Cerebellar nuclear complex (tissue), 1 donor: ENCODE measurements at places on chromosomes 1 and 21.

DNA sequence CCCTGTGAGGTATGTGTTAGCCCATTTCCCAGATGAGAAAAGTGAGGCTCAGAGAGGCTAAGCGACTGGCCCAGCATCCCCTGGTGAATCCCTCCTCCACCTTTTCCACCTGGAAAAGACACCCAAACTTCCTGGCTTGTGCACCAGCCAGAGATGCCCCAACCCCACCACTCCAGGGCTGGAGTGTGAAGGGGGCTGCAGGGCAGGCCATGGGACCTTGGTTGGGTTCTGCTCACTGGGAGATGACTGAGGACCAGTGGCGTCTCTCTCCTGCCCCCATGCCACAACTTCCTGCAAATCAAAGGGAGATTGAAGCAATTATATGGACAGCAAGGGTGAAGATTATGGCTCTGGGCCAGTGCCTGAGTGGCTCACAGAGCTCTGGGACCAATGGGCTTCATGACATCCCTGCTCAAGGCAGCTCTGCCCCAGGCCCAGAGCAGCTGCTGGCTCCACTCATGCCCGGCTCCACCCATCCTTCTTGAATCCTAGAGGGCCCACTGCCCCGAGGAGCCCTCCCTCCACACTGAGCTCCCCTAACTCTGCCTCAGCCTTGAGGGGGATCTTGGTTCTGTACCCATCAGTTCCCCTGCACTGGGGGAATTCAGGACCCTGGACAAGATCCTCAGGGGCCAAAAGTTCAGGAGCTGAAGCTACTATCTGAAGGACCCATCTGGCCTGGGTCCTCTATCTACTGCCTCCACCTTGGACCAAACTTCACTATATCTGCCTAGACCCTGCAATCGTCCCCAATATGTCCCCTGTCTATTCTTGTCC lies 416.9 kb downstream of the PTPRU start:
- no peak for DNase-seq

DNA sequence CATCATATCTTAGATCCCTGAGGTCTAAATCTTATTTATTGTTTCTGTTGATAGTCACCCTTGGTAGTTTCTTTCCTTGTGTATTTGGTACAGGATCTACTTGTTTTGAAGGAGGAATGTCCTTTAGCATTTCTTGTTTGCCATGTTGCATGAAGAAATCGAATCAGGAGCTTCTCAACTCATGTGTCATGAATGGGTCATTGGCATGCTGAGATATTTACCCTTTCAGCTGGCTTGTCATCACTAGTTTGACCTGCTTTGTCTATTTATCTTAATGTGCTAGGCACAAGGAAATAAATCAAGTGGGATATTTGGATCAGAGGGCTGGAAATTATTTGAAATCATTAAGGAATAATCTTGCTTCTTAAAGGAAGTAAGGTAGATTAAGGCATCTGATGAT lies 23.8 kb downstream of the THEM4 start:
- no peak for DNase-seq

GRCh38 chr1:234997896-234998741 lies 130.5 kb downstream of the TOMM20 start:
- DNase-seq: no peak

- DNase-seq: no peak
Measured at GRCh38 chr21:42289926-42290325, 25.3 kb downstream of the TFF3 start.

DNA sequence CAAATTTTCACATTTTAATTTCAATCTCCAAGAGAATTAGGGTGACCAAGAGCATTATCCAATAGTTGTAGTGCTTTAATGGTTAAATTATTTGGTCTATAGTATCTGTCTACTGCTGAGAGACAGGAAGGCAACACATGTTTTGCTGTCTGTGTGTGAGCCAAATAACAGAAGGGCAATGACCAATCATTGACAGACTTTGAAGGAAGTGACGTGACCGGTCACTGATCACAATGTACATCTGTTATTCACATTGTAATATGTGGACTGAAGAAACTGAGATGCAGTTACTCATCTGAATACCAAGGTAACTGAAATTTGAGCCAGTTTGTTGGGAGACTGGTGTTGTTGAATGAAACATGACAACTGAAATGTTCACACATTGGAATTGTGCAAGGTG lies 196.7 kb downstream of the LRRC40 start:
- no peak for DNase-seq

GRCh38 chr21:34834852-34835501 lies 166.2 kb downstream of the CLIC6 start:
- DNase-seq: no peak

- DNase-seq: no peak
Measured at GRCh38 chr1:91732291-91733107, 153.5 kb downstream of the TGFBR3 start.

- DNase-seq: no peak
Measured at GRCh38 chr1:4755301-4755845, 101.0 kb downstream of the AJAP1 start.

DNA sequence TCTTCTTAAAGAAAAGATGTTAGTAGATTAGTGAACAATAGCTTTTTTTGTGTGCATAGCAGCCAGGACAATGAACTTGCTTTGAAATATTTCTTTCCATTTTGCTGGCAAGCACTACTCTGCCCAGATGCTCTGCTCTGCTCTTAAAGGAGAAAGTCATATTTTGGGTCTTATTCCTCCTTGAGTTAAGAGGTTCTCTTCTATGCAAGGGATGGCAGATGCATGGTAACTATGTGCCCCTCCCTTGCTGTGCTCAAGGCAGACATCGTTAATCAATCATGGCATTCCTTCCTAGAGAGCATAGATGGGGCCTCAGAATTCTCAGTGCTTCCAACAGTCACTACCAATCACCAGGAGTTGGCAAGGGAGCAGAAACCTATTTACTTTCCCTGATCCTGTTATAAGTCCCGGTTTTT lies 27.6 kb downstream of the NIPAL3 start:
- DNase-seq: no peak
